Right forelimb (tissue), 1 donor: ENCODE measurements at places on chromosomes 13 and 19.

GRCh38 chr19:11019824-11020223 lies 59.0 kb downstream of the SMARCA4 start:
- DNase-seq, result no peak

- DNase-seq, result peak; percentile 81
Observed at GRCh38 chr19:19405971-19406877, 749 bp downstream of the GATAD2A start.

GRCh38 chr13:33139780-33140535 lies 123.7 kb downstream of the KL start:
- DNase-seq, result no peak

GRCh38 chr13:104086210-104086609 lies 1020.0 kb upstream of the SLC10A2 start:
- DNase-seq, result no peak

GRCh38 chr13:65650321-65650720 lies 1579.8 kb downstream of the PCDH9 start:
- DNase-seq, result no peak

GRCh38 chr13:97573011-97573410 lies 139.0 kb downstream of the RAP2A start:
- no peak for DNase-seq

DNA sequence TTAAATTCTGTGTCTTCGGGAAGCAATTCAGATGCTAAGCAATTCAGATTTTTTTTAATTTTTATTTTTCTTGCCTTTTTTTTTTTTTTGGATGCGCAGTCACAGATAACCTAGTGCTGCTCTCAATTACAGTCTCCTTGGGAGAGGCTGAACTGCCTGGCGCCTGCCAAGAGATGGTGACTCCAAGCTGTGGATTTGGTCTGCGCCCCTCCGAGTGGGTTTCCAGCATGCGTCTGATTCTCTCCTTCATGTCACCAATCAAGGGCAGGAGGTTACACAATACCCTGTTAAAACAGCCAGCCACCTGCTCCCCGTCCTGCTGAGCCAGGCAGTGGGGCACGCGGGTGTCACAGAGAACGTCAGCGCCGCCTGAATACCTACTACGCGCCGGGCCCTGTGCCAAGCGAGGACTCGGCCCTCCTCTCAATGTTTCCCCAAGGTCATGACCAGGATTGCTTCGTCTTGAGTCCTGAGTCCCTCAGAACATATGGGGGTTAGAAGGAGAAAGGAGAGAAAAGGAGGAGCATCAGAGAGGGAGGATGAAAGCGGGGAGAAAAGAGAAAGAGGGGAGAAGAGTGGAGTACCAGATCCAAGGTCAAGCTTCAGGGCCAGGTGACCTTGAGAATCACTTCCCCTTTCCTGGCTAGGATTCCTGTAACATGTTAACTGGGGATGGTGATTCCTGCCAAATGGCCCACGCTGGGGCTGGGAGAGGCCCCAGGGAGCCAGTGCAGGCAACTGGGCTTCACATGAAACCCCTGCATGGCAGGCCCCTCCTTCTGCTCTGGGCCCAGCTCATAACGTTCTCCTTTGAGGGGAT lies 213.6 kb downstream of the URI1 start:
- no peak for DNase-seq

- DNase-seq, result no peak
Observed at GRCh38 chr13:75736173-75736572, 100.0 kb downstream of the LMO7 start.

GRCh38 chr19:49327878-49328544 lies 3.0 kb upstream of the SLC6A16 start:
- no peak for DNase-seq

DNA sequence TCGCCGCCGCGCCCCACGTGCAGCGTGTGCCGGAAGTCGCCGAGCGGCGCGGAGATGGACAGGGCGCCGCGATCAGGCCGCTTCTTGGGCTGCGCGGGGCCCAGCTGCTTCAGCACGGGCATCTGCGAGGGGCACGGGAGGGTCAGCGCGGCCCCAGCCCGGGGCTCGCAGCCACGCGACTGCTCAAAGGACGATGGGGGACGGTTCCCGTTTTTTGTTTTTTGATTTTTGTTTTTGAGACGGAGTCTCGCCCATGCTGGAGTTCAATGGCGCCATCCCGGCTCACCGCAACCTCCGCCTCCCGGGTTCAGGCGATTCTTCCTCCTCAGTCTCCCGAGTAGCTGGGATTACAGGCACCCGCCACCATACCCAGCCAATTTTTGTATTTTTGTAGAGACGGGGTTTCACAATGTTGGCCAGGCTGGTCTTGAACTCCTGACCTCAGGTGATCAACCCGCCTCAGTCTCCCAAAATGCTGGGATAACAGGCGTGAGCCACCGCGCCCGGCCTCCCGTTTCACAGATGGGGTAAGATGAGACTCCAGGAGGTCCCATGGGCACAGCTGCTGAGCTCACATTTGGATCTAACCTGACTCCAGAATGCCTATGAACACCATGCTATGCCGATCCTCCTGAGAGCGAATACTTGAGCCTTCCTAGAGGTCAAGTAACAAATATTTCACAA lies 2.0 kb upstream of the LENG9 start:
- DNase-seq, result no peak

DNA sequence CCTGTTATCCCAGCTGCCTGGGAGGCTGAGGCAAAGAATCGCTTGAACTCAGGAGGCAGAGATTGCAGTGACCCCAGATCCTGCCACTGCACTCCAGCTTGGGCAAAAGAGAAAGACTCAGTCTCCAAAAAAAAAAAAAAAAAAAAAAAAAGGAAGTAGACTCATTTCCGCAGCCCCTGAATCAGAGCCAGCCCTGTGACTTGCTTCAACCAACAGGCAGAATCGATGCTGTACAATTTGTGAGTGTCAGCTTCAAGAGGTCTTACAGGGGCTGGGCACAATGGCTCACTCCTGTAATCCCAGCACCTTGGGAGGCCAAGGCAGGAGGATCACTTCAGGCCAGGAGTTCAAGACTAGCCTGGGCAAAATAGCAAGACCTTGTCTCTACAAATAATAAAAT lies 12.8 kb downstream of the ANKRD27 start:
- no peak for DNase-seq

DNA sequence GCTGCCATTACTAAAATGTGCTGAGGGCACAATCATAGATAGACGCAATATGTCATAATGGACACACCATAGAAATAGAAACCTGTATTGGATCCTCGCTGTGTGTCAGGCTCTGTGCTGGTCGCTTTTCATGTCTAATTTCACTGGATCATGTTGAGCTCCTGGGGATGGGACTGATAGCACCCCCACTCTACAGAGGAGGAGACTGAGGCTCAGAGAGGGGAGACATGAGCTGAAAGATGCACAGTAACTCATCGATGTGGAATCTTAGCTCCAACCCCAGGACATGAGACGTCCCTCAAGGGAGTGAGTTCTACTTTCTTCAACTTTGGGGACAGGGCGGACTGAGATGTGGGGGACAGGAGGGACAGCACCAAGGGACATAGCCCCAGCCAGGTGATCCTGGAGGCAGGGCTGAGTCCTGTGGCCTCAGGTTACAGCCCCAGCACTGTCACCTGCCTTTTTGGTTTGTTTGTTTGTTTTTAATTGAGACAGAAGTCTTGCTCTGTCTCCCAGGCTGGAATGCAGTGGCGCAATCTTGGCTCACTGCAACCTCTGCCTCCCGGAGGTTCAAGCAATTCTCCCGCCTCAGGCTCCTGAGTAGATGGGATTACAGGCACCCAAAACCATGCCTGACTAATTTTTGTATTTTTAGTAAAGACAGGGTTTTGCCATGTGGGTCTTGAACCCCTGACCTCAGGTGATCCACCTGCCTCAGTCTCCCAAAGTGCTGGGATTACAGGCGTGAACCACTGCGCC lies 6.6 kb upstream of the GIPC1 start:
- no peak for DNase-seq

DNA sequence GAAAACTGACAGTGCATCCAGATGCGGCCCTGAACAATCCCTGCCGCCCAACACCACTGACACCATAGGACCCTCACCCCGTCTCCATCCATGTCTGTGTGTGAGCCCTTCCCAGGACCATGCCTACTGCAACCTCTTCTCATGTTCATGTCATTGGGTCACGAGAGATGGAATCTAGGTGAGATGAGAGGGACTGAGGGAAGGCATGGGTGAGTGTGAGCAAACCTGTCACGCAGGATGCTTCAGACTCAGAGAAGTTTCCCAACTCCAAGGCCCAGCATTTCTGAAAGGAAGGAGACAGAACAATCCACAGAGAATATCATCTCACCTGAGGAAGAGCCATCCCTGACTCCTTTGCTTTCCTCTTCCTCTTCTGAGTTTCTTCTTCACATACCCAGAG lies 5.7 kb downstream of the ZNF888 start:
- no peak for DNase-seq

DNA sequence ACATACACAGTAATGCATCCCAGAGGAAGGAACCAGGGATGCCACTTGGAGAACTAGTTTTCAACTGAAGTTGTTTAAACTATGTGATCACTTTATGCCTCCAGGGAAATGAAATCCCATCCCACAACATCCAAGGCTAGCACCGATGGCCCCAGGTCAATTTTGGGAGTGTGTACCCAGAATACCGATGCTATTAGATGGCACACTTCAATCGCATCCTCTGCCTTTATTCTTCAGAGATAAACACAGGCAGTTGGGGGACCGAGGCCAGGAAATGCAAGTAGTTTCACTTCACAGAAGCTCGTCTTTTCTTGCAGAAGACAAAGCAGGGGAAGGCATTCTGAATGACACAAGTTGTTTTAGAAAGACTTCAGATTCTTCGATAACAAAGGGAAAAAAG lies 13.8 kb downstream of the STK24 start:
- no peak for DNase-seq

GRCh38 chr13:21736926-21737325 lies 66.1 kb downstream of the FGF9 start:
- no peak for DNase-seq

DNA sequence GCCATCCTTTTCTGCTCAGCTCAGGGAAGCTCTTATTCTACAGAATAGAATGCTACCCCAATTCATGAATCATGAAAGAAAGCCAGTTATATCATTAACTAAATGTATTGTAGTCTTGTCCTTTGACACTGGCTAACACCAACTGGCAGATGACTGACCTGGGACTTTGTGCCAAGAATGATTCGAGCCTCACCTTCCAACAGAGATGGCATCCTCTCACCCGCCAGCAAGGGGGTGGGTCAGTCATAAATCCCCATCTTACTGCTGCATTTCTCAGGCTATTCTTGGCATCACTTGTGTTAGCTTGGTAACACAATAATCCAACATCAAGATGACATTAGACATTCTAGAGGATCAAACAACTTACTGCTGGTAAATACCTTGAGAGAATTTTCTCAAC lies 1239.8 kb upstream of the MIR17HG start:
- DNase-seq, result no peak

GRCh38 chr19:14496834-14497227 lies 904 bp upstream of the GIPC1 start:
- DNase-seq, result no peak

- DNase-seq, result no peak
Observed at GRCh38 chr19:8335343-8336071, 7.6 kb downstream of the KANK3 start.

- no peak for DNase-seq
Observed at GRCh38 chr13:111572956-111573761, 252.7 kb downstream of the TEX29 start.

DNA sequence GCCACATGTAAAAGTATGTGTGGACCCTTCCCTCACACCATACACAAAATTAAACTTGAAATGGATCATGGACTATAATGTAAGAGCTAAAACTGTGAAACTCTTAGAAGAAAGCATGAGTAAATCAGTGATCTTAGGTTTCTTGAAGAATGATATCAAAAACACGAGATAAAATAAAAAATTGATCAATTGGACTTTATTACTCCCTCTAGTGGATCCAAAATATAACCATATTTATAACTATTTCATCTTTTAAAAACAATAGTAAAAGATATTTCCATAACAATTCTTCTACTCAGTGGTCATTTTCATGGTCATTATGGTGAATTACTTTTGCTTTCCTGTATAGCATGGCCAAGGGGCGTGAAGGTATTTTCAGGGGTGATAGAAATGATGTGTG lies 174.6 kb upstream of the LSM14A start:
- no peak for DNase-seq
